ENCODE measurements at places on chromosomes 4 and X. TPM values are rescaled to one million over a fixed set of nuclear protein-coding genes. Genes with fewer than 3 reads are reported as not detected.

- peak overlapping the region; percentile 13 for H3K4me3 ChIP-seq
- H3K27me3 ChIP-seq = no peaks in the 10 kb centered on the region
- no peaks in the 10 kb centered on the region for H3K36me3 ChIP-seq
- peaks cover 56% of the 10 kb centered on the region for H3K4me1 ChIP-seq
Observed at GRCh38 chr4:148214529-148215166, 227.6 kb downstream of the NR3C2 start.

GRCh38 chrX:22155126-22155525 lies 117.6 kb upstream of the CBLL2 start:
- no peaks in the 10 kb centered on the region for H3K36me3 ChIP-seq
- H3K27me3 ChIP-seq = no peaks in the 10 kb centered on the region
- H3K4me1 ChIP-seq = no peaks in the 10 kb centered on the region
- DNase-seq = no peak

The TMEM128 gene
- 15.4 TPM for total RNA-seq

GRCh38 chrX:123049071-123049625 lies 134.9 kb upstream of the GRIA3 start:
- no peak overlapping the region for H3K4me3 ChIP-seq
- H3K27ac ChIP-seq = no peak overlapping the region
- H3K4me1 ChIP-seq = no peaks in the 10 kb centered on the region
- no peaks in the 10 kb centered on the region for H3K27me3 ChIP-seq
- H3K36me3 ChIP-seq = no peaks in the 10 kb centered on the region

GRCh38 chrX:71195964-71196649 lies 26.9 kb upstream of the GJB1 start:
- H3K27ac ChIP-seq = no peak overlapping the region
- DNase-seq = no peak
- no peaks in the 10 kb centered on the region for H3K36me3 ChIP-seq
- no peak overlapping the region for H3K4me3 ChIP-seq
- H3K4me1 ChIP-seq = no peaks in the 10 kb centered on the region

The FAM241A gene
- 5.3 TPM for total RNA-seq

GRCh38 chr4:161160718-161161117 lies 1003.1 kb downstream of the FSTL5 start:
- no peaks in the 10 kb centered on the region for H3K4me1 ChIP-seq
- no peaks in the 10 kb centered on the region for H3K27me3 ChIP-seq
- DNase-seq = no peak
- H3K4me3 ChIP-seq = no peak overlapping the region

DNA sequence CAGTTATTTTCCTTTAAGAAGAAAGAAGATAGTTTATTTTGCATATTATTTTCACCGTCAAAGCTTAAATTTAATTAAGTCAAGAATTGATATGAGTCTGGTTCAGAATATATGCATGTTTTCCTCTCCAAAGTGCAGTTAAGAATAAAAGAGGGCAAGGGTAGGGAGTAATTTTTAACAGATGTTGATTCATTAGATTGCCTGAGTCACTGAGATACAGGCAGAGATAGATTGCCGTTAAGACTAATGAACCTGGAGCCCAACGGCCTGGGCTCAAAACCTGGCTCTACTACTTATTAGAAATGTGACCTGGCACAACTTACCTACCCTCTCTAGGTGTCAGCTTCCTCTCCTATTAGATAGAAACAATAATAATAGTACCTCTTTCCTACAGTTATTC lies 1037.4 kb upstream of the PABPC4L start:
- H3K4me1 ChIP-seq = no peaks in the 10 kb centered on the region
- H3K27ac ChIP-seq = no peak overlapping the region

The C1QTNF7 gene
- 41.9 TPM for total RNA-seq

DNA sequence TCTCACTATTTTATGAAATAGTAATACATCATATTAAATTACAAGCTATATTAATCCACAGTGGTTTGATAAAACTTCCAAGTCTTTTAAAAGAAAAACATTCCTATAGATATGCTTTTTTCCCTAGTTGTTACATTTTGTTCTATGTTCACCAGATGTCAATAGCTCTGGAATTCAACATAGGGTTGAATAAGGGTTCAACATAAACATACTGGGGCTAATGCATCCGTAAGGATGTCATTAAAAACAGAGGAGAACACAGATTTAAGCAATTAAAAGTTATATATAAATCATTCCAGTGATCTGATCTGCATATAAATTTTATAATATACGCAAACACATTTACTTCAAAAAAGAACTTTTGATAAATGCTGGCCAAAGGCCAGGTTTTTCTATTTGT lies 32.5 kb downstream of the SULT1B1 start:
- H3K36me3 ChIP-seq = no peaks in the 10 kb centered on the region
- H3K27me3 ChIP-seq = no peaks in the 10 kb centered on the region
- no peaks in the 10 kb centered on the region for H3K4me1 ChIP-seq
- no peak for DNase-seq

The ATP2B3 gene
- 0.23 TPM for total RNA-seq

- no peaks in the 10 kb centered on the region for H3K27me3 ChIP-seq
- peak overlapping the region; percentile 54 for H3K27ac ChIP-seq
- no peak overlapping the region for H3K4me3 ChIP-seq
- H3K36me3 ChIP-seq = no peaks in the 10 kb centered on the region
- H3K4me1 ChIP-seq = peaks cover 8% of the 10 kb centered on the region
Observed at GRCh38 chr4:184329659-184330400, 112.2 kb upstream of the ENPP6 start.

GRCh38 chr4:36264207-36264826 lies 17.1 kb upstream of the DTHD1 start:
- no peaks in the 10 kb centered on the region for H3K4me1 ChIP-seq
- no peak overlapping the region for H3K4me3 ChIP-seq
- no peak overlapping the region for H3K27ac ChIP-seq
- H3K36me3 ChIP-seq = no peaks in the 10 kb centered on the region

DNA sequence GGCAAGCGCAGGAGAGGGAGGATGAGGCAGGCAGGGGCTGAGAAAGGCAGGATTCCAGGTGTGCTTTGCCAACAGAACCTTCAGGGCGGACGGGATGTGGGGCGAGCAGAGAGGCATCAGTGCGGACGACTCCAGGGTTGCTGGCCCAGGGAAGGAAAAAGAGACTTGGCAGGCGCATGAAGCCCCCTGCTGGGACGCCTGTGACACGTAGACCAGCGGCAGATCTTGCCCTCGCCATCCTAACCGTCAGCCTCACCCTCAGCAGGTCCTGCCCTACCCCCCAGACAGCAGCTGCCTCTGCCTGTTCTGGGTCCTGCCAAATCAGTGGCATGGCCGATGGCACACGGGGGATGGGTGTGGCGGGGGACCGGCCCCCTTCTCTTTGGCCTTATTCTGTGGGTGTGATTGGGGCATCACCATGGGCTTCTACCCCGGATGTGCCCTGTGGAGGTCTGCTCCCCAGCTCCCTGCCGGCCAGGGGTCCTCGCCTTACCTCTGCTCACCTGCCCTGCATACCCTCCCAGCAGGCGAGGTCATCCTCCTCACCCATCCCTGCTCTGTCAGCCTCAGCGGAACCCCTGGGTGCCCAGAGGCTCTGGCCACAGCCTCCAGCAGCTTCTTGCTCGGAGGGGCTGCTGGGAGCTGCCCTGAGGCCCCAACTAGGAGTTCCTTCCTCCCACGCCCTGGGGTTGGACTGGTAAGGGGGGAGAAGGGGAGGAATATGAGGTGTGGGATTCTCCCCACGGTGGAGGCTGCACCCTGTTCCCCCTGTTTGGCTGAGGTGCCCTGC lies 2.9 kb upstream of the SH3BP2 start:
- H3K27ac ChIP-seq = no peak overlapping the region
- H3K36me3 ChIP-seq = no peaks in the 10 kb centered on the region
- H3K4me1 ChIP-seq = peaks cover 64% of the 10 kb centered on the region
- H3K27me3 ChIP-seq = no peaks in the 10 kb centered on the region

GRCh38 chr4:154836513-154836912 lies 55.4 kb downstream of the RBM46 start:
- no peak for DNase-seq
- H3K27ac ChIP-seq = no peak overlapping the region
- H3K36me3 ChIP-seq = no peaks in the 10 kb centered on the region
- H3K4me1 ChIP-seq = no peaks in the 10 kb centered on the region
- no peaks in the 10 kb centered on the region for H3K27me3 ChIP-seq

DNA sequence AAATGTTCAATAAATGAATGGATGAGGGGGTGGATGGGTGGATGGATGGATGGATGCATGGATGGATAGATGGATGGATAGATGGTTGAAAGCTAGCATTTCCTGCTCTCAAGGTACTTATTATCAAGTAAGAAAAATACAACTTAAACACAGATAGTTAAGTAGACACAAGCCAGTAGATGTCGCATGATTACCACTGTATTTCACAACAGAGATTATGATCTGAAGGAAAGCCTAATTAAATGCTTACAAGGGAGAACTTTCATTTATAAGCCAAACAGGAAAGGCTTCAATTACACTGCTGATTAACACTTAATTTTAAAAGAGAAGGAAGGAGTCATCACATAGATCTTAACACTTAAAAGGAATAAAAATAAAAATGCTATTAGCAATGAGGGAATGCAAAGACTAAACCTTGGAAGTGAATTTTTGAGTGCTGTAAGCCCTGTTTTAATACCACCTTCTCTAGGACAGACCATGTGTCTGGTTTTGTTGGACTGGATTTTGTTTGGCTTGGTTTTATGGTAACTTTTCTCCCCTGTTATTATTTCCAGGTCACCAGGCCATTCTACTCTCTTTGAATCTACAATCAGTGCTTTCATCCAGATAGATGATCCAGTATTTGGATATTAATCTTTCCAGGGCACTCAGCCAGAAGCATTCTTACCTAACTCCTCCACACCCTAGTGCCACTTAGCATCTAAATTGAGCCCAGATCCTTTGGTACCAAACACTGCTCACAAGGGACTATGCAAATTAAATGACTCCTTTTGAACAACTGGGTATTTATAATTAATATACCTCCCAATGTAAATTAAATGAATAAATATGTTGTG lies 75.5 kb upstream of the SLC39A8 start:
- no peaks in the 10 kb centered on the region for H3K27me3 ChIP-seq
- H3K4me1 ChIP-seq = no peaks in the 10 kb centered on the region
- DNase-seq = no peak
- no peak overlapping the region for H3K4me3 ChIP-seq
- no peaks in the 10 kb centered on the region for H3K36me3 ChIP-seq

GRCh38 chrX:133908223-133908955 lies 77.0 kb downstream of the GPC3 start:
- no peak overlapping the region for H3K27ac ChIP-seq
- no peak for DNase-seq
- no peaks in the 10 kb centered on the region for H3K36me3 ChIP-seq
- H3K27me3 ChIP-seq = no peaks in the 10 kb centered on the region
- no peak overlapping the region for H3K4me3 ChIP-seq

- no peak for DNase-seq
- H3K36me3 ChIP-seq = no peaks in the 10 kb centered on the region
- H3K27ac ChIP-seq = no peak overlapping the region
- no peak overlapping the region for H3K4me3 ChIP-seq
- H3K4me1 ChIP-seq = no peaks in the 10 kb centered on the region
Observed at GRCh38 chr4:81355136-81355535, 116.6 kb downstream of the RASGEF1B start.

- no peaks in the 10 kb centered on the region for H3K36me3 ChIP-seq
- no peak overlapping the region for H3K27ac ChIP-seq
- H3K4me1 ChIP-seq = no peaks in the 10 kb centered on the region
- H3K27me3 ChIP-seq = no peaks in the 10 kb centered on the region
Observed at GRCh38 chr4:42995343-42995944, 102.9 kb downstream of the GRXCR1 start.

DNA sequence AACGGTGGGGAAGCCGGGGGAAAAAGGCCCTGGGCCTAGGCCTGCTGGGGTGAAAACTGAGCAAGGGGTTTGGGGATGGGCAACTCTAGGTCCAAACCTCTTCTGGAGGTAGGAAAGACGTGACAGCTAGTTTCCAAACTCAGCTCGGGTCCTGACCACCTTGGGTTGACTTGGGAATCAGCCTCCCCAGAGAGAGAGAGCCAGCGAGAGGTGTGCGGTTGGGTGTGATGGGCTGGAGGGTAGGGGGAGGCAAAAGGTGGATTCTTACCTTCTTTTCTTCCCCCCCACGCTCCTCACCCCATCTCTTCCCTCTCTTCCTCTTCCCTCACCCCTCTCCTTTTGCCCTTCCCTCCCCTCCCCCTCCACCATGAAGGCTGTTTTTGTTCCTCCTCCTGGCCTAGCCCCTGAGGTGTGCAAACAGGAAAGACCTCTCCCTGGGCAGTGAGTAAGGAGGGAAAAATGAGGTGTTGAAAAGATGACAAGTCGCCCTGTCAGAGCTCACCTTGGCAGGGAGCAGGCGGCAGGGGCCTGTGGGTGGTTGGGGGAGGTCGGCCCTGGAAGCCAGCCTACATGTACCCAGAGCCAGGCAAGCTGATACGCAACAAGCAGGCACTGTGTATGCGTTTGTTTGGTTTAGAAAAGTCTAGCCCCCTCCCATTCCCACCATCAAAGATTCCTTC lies 14.8 kb downstream of the PJA1 start:
- H3K4me1 ChIP-seq = peaks cover 17% of the 10 kb centered on the region
- peak; percentile 4 for DNase-seq
- H3K27ac ChIP-seq = no peak overlapping the region
- no peaks in the 10 kb centered on the region for H3K36me3 ChIP-seq
- H3K27me3 ChIP-seq = no peaks in the 10 kb centered on the region

DNA sequence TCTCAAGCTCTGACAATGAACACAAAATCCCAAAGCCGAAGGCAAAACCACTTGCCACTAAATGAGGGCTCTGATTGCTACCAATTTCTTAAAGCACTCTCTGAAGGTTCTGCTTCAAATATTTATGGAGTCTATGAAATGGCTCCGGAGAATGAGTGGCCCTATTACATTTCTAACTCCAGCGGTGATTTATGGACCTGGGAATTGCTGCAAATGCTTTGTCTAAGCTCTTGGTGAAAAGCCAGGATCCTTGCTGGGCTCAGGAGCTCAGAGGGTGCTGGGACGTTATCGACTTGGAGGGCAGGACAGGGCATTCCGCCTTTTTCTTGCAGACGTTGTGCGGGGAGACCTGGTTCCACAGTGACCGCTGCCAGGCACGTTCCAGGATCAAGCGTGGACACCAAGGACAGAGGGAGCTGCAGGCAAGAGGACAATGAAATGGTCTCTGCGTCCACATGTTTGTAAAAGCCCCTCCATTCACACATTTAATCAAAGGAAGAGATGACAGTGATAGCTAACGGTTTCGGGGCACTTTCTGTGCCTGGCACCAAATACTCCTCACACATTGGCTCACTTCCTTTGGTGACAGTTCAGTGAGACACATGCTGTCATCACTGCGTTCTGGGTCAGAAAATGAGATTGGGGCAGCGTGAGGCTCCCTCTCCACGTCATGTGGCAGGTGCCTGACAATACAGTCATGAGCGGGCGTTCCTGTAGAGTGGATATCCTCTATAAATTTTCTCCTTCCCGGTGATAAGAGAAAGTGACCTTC lies 58.8 kb downstream of the C4orf50 start:
- H3K27ac ChIP-seq = no peak overlapping the region
- no peaks in the 10 kb centered on the region for H3K36me3 ChIP-seq
- H3K4me3 ChIP-seq = no peak overlapping the region
- peaks cover 9% of the 10 kb centered on the region for H3K4me1 ChIP-seq
- H3K27me3 ChIP-seq = no peaks in the 10 kb centered on the region
- DNase-seq = no peak

The RPS6KA3 gene
- total RNA-seq = 36.1 TPM

The LONRF3 gene
- total RNA-seq = 19.9 TPM

The SULT1E1 gene
- not detected for total RNA-seq

Measured in esophagus muscularis mucosa (tissue), 4 donors.